ENCODE measurements at places on chromosomes 3 and 15.

DNA sequence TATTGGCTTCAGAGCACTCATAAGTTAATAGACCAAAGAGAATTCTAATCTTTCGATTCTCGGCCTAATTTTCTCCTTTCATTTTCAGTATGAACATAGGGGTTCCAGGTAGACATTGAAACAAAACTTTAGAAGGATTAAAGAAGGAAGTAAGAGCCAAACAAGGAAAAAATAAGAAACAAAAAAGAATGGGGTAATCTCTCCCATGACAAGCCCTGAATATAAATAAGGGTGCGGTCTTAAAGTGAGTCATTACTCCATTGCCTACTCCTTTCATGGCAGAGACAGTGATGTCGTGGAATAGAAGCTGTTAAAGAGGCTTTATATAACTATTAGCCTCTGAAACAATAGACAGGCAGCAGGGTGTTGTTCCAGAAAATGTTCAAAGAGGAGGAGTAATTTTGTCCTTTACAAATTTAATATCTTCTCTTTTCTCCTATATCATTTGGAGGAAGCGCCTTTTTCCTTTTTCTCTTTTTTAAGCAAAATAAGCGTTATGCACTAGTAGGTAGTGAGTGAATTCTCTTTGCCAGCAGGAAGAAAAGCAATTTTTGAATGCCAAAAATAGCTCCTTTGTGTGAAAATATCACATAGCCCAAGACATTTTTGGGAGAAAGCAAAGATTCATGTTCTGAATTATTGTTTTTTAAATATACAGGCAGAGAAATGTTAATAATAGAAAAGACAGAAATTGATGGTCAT is 607.9 kb upstream of the KCNMB2 start:
- peak; percentile 81 for DNase-seq

DNA sequence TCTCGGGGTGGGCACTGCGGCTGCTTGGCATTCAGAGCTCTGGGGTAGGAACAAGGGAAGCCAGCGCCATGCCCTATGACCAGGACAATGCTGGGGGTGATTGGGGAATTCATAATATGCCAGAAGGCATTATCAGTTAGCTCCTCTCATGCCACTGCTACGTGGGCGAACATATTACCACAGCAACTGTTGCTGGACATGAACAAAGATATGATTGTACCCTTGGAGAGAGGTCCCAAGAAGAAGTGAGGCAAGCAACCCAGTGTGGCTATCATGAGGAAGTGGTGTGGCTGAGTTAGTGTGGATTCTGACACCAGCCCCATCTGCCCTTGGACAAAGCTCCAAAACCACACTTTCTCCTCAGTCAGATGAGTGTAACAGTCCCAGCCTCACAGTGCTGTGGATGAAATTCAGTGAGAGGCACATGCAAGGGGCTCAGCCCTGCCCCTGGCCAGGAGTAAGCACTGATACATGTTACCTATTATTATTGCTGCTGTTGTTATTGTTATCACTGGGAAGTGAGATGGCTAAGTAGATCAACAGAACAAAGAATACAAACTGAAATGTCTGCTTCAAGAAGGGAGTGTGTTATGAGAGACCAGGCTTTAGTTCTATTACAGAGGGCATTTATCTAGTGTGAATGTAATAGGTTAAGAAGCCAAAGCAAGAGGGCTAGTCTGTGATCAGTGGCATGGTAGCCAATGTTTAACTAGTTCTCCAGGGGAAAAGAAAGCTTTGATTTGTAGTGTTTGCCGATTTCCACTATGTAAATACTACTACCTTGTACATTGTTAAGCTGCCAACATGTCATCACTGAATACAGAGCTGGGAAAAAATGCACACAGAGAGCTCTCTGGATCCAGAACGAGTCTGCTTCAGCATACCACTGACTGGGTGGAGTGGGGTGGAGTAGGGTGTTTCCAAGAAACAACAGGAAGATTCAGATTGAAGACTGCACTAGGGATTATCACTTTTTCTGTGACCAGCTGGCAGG is 222.3 kb upstream of the EIF1B start:
- DNase-seq, result no peak

- no peak for DNase-seq
Measured at GRCh38 chr15:29071232-29071881, 185.6 kb downstream of the APBA2 start.

DNA sequence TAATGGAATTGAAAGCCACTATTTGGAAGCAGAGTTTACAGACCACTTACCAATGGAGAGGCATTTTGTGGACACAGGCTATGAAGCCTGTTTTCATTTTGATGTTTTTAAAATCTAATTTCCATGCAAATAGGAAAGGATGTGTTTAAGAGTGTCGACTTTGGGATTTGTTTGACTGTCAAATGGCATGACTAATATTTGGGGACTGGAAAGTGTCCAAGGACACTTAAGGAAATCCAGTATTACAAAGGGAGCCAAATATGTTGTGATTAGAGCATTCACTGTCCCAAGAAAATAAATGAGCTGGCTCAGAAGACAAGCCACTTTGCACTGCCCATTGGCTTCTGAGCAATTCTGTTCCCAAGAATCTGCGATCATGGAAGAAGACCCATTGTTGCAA is 34.0 kb upstream of the SLC6A11 start:
- DNase-seq, result no peak

DNA sequence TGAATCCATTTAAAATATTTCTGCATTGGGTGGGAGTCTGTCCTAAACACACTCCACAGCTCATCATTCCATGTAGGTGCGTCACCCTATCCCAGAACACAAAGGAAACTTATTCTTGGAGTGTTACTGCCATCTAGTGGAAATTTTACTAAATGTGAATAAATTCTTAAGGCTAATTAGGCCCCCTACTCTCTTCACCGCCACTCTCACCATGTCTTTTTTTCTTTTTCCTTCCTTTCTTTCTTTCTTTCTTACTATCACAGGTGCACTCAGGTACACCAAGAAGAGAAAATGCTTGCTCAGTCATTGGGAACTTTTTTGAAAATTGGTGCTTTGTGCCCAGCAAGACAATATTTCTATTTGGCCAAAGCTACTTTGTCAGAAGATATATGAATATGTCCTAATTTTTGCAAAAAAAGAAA is 26.4 kb upstream of the ATP8B4 start:
- peak; percentile 79 for DNase-seq

GRCh38 chr3:110756705-110757104 is 314.9 kb upstream of the NECTIN3 start:
- no peak for DNase-seq

DNA sequence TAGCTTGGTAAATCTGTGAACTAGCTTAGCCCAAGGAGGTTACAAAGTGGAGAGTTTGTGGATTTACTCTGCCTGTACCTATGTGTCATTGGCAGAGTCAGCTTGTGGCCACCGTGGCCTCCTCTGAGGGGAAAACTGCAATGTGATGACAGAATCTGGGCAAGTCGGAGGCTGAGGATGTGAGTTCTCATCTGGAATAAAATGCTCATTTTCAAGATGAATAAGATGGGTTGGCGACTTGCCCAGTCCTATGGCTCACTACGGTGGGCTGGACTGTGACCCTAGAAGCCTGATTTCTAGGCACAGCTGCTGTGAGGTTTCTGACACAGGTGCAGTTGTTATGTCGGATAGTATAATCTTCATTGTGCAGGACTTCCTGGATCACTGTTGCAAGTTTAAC is 83.7 kb downstream of the ETV5 start:
- DNase-seq, result no peak

- DNase-seq, result no peak
Measured at GRCh38 chr15:51240066-51240465, 98.3 kb downstream of the CYP19A1 start.

- no peak for DNase-seq
Measured at GRCh38 chr3:160553827-160554226, 11.5 kb downstream of the KPNA4 start.

DNA sequence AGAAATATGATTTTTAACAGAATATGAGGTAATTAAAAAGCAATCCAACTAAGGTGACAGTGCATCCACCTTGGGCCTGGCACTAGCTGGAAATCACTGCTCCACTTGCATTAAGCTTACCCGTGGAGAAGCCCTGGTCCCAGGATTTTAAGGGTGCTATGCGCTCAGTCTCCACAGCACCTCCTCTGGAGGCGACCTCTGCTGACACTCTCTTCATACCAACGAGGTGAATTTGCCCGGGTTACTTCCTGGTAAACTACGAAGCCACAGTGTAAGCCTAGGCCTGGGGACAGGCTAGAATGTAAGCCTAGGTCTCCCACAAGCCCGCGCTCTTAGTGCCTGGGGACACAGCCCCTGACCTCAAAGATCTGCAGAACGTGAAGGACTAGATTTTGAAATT is 793 bp downstream of the APOD start:
- no peak for DNase-seq

DNA sequence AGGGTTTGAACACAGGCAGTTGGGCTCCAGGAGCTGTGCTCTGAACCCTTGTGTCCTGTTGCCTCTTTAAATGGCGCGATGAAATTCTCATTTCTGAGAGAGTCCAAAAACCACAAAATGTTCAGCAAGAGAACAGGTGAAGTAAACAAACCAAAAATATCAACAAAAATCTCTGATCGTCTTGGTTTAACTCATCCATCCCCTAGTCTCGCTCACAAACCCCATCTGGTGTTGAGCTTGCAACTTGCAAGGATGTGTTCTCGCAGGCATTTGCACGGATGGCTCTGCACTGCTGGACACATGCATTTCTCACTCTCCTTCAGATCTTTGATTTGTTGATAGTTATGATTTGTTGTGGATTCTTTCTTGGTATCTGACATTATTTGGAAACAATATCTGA is 31.1 kb downstream of the FAH start:
- no peak for DNase-seq

DNA sequence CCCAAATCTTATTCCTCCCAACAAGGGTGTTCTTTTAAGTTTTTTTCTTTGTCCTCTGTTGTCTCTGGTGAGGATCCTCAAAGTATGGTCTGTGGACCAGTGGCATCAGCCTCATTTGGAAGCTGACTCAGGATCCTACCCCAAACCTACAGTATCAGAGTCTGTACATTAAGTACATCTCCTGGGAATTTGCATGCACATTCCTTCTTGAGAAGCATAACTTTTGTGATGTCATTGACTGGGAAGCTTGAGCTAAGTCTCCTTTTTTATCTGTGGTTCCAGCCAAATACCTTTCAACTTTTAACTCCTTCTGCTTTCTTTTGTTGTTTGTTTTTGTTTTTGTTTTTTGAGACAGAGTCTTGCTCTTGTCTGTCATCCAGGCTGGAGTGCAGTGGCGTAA is 40.5 kb downstream of the ARMC8 start:
- DNase-seq, result no peak

- no peak for DNase-seq
Measured at GRCh38 chr3:166864473-166865467, 515.3 kb downstream of the ZBBX start.

- no peak for DNase-seq
Measured at GRCh38 chr3:157027861-157028745, 131.8 kb downstream of the CCNL1 start.

DNA sequence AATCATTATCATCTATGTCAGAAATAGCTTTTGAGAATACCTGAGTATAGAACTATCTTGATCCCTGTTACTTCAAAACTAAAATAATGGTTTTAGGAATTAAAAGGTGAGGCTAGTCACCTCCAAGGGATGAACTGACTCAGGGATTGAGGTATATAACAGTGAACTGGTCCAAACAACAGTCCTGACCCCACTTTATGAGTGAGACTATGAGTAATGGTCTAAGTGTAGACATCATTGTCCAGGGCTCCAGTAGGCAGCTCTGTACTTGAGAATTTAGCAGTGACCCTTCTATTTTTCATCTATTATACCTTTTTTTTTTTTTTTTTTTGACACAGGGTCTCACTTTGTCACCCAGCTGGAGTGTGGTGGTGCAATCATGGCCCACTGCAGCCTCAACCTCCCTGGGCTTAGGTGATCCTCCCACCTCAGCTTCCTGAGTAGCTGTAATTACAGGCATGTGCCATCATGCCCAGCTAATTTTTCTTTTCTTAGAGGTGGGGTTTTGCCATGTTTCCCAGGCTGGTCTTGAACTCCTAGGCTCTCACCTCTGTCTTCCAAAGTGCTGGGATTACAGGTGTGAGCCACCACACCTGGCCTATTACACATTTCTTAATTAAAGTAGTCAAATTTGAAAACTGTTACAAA is 36.3 kb downstream of the MLH1 start:
- DNase-seq, result no peak

GRCh38 chr3:59374818-59375211 is 325.0 kb upstream of the CFAP20DC start:
- no peak for DNase-seq

GRCh38 chr15:101733545-101733944 is 9.3 kb upstream of the TARS3 start:
- no peak for DNase-seq

GRCh38 chr3:36147934-36148558 is 232.3 kb upstream of the STAC start:
- DNase-seq, result no peak

DNA sequence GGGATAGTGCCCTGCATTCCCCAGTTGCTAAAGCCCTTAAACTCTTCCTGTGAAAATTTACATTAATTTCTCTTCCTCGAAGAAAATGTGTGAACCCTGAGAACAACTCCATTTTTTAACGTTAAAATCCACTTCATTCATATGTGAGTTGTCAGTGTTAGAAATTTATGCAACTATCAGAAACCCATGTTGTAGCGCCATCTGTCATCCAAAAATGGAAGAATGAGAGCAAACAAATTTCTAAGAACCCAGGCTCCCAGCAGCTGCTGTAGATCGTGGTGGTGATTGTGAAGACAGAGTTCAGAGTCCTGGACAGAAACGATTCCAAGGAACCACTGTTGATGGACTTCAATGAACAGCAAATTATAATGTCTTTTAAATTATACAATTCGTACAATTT is 179.7 kb upstream of the NDN start:
- DNase-seq, result no peak

DNA sequence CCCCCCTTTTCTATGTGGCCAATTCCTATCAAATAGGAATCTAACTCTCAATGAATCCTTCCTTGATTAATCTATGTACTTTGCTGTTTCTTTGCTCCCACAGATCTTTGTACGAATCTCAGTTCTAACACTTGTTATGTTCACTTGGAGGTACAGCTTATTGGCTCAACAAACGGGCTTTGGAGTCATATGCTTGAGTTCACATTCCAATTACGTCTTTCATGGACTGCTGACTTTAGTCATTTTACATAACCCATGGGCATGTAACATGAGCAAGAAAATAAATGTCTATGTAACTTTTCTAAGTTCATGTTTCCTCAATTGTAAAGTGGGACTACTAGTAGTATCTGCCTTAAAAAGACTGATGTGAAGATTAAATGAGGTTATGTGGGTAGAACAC is 123.2 kb upstream of the TBC1D5 start:
- no peak for DNase-seq

GRCh38 chr15:79820820-79821219 is 76.0 kb downstream of the MTHFS start:
- no peak for DNase-seq

DNA sequence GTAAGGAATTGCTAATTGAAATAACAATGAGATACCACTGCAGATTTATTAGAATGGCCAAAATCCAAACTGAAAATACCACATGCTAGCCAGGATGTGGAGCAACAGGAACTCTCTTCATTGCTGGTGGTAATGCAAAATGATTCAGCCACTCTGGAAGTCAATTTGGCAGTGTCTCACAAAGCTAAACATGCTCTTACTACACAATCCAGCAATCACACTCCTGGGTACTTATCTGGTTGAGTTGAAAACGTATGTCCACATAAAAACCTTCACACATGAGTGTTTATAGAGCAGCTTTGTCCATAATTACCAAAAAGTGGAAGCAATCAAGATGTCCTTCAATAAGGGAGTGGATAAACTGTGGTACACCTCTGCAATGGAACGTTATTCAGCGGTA is 113.3 kb downstream of the SMAD6 start:
- DNase-seq, result peak; percentile 35
